ENCODE measurements at places on chromosomes 3 and 15.

GRCh38 chr3:43521941-43522340 lies 99.9 kb downstream of the ANO10 start:
- no peak for DNase-seq

DNA sequence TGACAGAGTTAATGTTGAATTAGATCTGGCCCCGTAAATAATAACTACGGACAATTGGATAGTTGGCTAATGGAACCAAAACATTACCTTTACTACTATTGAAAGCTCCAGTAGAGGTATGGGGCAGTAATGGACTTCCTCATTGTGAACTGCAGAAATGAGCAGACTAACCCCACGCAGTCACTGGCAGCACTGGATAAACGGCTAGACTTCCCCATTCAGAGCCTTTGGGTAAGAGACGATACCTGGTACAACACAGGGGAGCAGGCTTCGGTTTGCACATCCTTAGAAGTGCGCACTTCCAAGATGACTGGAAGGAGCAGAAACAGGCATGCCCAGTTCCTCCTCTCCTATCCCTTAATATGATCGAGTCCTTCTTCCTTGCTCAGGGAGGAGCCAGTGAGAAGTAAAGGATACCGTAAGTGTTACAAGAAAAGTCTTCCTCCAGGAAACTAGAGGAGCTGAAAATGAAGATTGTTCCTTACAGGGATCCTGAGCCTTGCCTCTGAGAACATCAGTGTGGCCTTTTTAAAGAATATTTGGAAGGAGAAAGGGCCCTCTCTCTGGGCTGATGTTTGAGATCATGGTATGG lies 100.5 kb upstream of the NECTIN3 start:
- no peak for DNase-seq

DNA sequence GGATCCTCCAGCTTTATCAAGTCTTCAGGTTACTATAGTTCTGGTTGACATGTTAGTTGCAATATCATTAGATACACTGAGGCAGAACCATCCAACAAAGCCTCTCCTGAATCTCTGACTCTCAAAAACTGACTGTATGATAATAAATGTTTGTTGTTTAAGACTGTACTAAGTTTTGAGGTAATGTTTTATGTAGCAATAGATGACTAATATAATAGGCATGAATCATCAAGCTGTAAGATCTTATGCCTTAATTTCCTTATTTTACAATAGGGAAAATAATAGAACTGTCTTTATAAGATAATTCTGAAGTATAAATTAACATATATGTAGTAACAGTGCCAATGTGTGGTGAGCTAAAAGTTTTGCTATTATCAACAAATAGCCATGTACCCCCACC lies 88.9 kb upstream of the TBC1D5 start:
- no peak for DNase-seq

GRCh38 chr3:45546716-45547701 lies 47.5 kb upstream of the LIMD1 start:
- DNase-seq: no peak

- DNase-seq: no peak
These were observed 499.5 kb downstream of the NTRK3 start for GRCh38 chr15:87757084-87757483.

- no peak for DNase-seq
These were observed 3.6 kb upstream of the EIF4E3 start for GRCh38 chr3:71728632-71729342.

GRCh38 chr3:187263270-187263669 lies 28.3 kb downstream of the MASP1 start:
- no peak for DNase-seq

GRCh38 chr15:81024936-81025335 lies 24.2 kb downstream of the TLNRD1 start:
- DNase-seq: no peak

DNA sequence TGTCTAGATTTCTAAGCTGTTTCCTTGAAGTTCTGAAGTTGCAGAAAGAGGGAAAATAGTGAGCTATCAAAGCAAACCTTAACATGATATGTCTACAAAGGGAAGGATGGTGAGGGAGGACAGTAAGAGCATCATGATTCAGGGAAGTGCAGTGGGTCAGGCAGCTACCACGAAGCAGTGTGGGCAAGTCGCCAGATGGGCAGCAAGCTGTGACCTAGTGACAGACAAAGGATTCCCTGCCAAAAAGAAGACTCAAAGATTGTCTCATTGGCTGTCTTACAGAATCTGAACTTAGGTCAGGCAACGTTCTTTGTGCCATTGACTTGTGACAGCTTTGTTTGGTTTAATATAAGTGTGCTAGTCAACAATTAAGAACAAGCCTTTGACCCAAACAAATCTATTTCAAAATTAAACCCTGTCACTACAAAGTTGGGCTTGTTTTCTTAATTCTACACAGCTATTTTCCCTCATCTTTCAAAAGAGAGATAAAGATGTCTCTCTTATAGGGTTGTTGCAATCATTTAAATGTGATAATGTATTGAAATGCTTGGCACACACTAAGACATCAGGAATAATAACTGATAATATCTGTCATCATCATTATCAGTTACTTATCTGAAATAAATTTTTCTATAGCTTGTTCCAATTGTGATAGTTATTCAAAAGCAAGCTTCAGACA lies 153.3 kb downstream of the ECT2 start:
- DNase-seq: no peak

GRCh38 chr15:45481135-45481534 lies 41.4 kb downstream of the SLC30A4 start:
- DNase-seq: no peak

GRCh38 chr15:63134245-63134985 lies 12.8 kb downstream of the LACTB start:
- DNase-seq: no peak

DNA sequence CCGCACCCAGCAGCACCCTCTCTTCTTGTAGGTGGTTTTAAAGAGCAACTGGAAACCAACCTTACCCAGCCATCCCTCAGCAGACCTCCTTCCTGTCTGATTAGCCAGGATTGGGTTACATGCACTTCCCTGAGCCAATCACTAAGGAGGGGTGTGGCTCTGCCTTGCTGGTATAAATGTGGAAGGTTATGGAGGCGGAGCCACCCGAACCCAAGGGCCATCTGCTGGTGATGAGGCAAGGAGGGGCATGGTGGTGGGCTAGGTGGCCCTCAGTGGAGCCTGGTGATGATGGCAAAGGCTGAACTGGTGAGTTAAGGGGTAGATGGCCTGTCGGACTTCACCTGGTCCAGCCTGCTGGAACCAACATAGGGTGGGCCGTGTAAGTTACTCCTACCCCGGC lies 39.8 kb downstream of the CCDC33 start:
- no peak for DNase-seq

DNA sequence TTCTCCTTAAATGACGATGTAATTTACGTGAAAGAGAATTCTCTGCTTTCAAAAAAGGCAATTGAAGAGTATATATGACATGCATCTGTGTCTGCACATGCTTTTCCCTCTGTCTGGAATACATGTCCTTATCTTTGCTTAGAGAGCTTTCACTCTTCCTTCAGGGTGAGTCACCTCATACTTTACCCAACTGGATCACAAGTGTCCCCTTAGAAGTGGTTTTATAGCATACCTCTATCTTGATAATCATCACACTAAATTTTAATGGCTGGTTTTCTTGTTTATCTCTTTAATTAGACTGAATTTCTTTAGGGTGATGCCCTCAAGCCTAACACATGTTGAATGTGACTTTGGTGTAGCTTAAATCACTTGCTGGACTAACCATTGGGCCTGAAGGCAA lies 178.9 kb downstream of the SV2B start:
- DNase-seq: no peak

- DNase-seq: no peak
These were observed 8.7 kb downstream of the CCR8 start for GRCh38 chr3:39338201-39338600.

- no peak for DNase-seq
These were observed 188.9 kb downstream of the STXBP5L start for GRCh38 chr3:121096953-121097352.

DNA sequence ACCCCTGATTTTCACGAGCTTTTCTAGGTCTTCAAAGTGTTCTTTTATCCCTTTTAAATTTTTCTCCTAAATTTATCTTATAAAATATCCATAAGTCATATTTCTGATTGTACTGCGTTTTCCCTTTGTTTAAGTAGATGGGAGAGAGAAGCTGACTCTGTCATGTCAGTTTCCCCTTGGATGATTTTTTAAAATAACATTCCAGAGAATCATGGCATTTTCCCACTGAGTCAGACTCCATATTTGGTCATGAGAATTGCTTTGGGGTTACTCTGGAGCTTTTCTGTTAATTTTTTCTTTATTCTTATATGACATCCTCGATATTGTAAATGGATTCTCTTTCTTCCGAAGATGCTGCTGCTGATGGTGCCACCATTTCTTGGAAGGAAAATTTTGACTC lies 28.6 kb upstream of the UMPS start:
- DNase-seq: peak; percentile 53

- DNase-seq: no peak
These were observed 143.4 kb downstream of the PDCD6IP start for GRCh38 chr3:33941804-33942203.

- no peak for DNase-seq
These were observed 110.2 kb downstream of the RORA start for GRCh38 chr15:61118885-61119284.

DNA sequence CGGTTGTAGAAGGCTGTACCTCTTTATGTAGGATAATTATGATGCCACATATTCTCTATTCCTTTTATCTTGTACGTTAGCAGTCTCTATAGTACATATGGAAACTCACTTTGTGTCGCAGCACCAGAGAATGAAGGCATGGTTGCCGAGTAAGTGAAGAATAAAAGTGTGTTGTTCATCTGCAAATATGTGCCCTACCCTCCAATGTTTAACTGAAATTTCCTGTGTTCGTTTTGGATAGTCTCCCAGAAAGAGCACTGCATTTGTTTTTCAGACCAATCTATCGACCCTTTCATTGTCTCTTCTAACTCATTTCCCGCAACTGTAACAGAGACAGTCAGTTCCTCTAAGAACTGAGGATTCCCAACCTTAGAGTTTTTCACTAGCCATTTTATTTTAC lies 592.8 kb downstream of the TUSC7 start:
- DNase-seq: no peak

GRCh38 chr15:75723847-75724660 lies 11.4 kb upstream of the CSPG4 start:
- peak; percentile 35 for DNase-seq

- DNase-seq: no peak
These were observed 24.4 kb downstream of the ONECUT1 start for GRCh38 chr15:52765785-52766184.

DNA sequence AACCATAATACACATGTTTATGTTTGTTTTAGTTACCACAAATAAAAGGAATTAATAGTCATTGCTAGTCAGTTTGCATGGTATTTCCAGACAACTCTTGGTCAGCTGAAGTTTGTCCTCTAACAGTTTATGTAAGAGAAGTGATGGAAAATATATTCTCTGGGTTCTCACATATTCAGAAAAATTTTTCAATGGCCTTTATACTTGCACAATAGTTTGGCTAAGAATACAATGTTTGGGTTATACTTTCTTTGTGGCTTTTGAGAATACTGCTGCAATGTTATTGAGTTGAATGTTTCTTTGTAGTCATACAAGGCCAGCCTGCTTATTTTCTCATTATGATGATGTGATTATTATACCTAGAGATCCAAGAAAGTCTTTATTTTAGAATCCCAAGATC lies 133.9 kb downstream of the RAP2B start:
- DNase-seq: no peak

DNA sequence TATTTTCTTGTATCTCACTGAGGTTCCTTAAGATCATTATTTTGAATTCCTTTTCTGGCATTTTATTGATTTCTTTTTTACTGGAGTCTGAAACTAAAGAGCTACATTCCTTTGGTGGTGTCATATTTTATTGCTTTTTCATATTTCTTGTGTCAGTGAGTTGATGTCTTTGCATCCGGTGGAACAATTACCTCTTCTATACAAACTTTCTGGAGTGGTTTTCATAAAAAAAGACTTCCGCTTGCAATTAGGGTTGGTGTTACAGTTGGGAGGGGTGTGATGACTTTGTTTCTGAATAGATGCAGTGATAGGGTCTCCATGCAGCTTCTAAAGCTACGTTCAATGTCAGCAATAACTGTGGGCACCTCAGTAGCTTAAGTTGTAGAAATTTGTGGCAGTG lies 181.7 kb downstream of the LPP start:
- no peak for DNase-seq

DNA sequence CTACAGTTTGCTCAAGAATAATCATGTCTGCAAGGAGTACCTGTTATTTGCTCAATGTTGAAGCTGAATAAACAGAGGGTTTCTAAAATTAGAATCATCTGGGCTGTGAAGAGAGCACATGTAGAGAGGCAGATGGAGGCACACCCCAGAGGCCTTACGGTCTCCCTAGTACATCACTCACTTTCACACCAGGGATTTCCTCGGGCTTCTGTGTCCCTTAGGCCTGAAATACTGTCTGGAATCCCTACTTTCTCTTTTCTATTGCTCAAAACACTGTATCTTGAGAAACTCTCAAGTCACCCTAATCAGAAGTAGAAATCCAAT lies 473.7 kb upstream of the ROBO2 start:
- no peak for DNase-seq

GRCh38 chr3:168581771-168582225 lies 486.1 kb upstream of the GOLIM4 start:
- DNase-seq: no peak

- no peak for DNase-seq
These were observed 153.1 kb upstream of the GAP43 start for GRCh38 chr3:115470254-115470653.

DNA sequence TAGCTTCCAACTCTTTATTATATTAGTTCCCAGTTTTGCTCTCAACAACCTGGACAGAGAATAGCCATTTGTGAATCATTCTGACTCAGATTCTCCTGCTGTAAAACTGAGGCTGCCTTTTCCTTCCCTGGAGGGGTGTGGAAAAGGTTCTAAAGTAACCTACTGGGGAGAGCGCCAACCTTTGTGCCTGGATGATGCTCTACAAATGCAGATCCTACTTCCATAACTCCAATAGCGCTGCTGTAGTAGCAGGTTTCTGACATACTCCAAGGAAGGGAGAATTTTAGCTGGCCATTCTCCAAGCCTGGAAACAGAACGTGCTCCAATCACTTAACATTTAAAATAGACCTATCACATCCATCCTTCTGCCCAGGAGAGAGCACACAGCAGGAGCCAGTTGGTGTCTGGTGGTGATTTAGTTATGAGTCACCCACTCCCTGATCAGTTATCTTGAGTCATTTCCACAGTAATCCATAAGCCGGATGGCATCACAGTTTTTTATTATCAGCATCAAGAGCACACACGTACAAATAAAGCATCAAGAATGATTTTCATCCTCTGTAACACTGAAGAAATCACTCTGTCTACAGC lies 38.3 kb downstream of the MYH15 start:
- peak; percentile 97 for DNase-seq

GRCh38 chr15:84598993-84599392 lies 1.8 kb upstream of the ZSCAN2 start:
- no peak for DNase-seq

GRCh38 chr3:185613016-185613415 lies 26.9 kb downstream of the SENP2 start:
- no peak for DNase-seq

DNA sequence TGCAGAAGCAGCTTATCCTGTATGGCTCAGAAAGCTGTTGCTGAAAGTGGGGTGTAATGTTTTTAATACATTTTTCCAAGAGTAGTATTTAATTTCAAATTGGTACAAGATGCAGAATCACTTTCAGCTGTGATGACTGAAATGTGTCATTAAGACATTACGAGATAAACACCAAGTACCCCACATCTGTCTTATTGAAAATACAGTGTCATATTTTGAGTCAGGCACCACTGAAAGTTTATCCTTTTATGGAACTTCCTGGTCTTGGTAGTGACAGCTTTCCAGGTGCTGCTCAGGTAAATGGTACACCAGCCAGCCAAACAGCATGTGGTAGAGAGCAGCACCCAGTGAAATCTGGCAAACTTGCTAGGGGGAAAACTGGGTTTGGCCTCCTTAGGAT lies 16.9 kb downstream of the ASTE1 start:
- no peak for DNase-seq
